Left lung (tissue), 14 donors: ENCODE measurements at places on chromosomes 16 and 17.

DNA sequence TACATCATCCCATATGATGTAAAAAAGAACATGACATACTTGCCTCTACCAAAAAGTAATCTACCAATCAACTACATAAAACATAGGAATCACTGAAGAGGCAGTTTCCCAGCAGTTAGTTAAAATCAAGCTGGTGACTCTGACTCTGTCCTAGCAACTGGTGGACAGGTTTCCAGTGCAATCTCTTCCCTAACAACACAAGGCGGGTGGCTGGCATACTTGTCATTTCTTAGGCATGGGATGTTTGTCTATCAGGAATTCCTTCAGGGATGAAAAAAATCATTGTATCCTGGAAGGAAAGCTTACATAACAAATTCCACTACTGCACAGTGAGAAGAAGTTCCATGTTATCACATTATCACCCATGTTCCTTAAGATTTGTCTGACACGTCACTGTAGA, 50.9 kb downstream of the HELZ start:
- no peak for DNase-seq

DNA sequence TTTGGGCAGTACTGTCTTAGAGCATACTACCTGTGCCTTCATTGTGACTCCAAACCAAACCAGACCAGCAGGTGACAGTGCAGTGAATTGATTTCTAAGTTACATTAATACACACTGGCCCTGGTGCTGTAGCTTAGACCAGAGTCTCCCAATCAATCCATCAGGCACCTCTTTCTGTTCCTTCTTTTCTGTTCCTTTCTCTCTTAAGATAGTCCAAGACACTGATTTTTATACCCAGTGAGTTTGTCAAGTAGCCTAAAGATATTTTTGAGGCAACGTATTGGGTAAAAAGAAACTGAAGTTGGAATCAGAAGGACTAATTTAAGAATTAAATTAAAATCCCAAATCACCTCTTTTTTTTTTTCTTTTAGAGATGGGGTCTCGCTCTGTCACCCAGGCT, 43.1 kb downstream of the ABAT start:
- DNase-seq = no peak

DNA sequence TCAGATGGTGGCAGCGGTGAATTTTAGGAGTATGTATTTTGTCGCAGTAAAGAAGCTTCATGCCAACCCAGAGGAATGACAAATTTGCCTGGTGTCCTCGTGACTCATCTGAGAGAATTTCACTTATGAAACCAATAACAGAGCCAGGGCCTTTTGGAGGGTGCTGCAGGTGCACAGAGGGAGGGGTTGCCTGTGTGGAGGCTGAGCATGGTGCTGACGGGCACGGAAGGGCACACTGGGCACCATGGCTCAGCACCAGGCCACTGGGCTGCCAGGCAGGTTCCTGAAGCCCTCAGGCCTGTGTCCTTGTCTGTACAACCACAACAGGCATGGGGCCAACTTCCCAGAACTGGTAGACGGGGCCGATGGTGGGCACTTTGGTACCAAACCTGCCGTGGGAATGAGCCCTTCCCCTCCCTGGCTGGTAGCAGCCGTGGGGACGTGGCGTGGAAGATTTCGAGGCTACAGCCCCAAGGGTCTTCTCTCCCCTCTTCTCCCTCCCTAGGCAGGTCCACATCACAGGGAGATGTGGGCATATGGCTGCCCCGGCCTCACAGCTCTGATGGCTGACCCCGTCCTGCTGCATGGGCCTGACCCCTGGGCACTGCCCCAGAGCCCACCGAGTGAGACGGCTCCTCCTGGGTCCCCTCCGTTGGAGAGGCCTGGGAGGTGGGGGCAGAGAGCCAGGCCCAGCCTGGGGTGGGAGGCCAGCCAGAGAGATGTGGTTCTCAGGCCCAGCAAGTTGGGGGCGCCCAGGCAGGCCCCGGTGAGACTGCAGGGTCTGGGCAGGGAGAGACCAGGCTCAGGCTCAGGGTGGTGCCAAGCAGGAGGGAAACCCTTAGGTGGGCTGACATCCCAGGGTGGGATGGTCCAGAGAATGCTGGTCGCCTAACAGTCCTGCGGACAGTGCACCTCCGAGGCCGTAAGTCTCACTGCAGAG, 30.2 kb upstream of the ZNF469 start:
- DNase-seq = peak; percentile 65

DNA sequence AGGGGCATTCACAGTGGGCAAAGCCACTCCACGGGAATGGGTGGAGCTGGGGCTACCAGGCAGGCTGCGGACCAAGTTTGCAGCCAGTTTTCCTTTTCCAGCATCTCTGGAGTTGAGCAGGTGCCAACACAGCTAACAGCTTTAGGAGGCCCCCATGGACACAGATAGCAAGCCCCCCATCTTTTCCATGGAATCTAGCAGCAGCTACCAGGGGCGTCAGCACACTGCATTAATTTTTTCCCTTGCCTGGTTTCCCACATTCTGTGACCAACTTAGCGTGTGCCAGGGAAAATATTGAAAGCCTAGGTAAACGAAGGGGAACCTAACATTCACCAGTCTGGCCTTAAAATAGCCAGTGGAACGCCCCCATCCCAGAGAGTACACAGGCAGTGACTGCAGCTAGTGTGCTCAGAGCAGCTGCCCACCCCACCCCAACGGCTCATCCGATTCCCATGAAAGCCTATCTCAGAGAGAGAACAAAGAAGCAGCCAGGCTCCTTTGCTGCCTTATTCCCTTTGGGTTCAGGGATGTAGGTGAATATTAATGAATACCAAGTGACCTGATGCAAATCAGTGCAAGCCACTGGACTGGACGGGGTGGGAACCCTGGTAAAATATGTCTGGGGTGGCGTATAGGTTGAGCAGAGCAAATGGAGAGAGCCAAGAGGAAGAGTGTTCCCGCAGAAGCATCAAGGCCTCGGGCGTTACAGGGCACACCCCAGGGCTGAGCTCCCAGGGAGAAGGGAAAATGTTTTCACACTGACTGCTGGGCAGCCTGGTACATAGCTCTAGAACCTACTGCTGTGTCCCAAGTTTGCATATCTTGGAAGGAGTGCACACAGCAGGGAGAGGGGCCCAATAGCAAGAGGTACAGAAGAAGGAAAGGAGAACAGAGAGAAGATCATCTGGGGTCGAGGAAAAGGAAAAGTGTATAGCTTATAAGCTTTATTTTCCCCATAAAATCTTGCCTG, 73.9 kb upstream of the SOX9 start:
- DNase-seq = no peak

DNA sequence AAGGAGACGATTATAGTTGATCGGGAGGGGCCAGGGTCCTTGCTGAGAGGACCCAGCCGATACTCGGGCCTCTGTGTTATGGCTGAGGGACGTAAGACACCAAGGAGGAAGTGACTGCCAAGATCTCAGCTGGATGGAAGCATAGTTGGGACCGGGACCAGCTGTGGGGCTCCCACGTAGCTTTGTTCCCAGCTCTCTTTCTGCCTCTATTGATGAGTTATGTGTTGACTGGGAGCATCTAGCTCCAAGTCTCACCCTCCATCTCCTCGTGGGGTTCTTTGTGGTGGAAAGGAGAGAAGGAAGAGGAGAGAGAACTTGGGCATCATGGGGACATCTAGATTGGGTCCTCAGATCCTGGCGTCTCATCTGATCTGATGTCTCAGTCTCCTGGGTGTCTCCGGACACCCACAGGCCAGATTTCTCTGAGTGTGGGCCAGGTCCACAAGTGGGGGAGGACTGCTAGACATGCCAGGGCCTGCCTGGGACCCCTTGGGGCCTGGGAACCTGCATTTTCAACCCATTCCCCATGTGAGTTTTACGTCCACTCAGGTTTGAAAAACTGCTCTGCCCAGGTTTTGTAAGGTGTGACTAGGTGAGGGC, 1.0 kb downstream of the MGRN1 start:
- DNase-seq = no peak

GRCh38 chr16:85445779-85446222, 167.3 kb upstream of the GSE1 start:
- DNase-seq = no peak

- DNase-seq = no peak
Measured at GRCh38 chr17:77723071-77723908, 235.2 kb upstream of the TNRC6C start.

GRCh38 chr17:54221499-54221898, 398.8 kb downstream of the KIF2B start:
- DNase-seq = no peak

- DNase-seq = no peak
Measured at GRCh38 chr16:11251525-11252481, 4.2 kb downstream of the SOCS1 start.

- peak; percentile 55 for DNase-seq
Measured at GRCh38 chr16:66695935-66696668, 441 bp downstream of the CMTM4 start.

GRCh38 chr16:67865318-67865717, 7.5 kb upstream of the EDC4 start:
- DNase-seq = no peak

GRCh38 chr17:44935116-44935515, 12.5 kb downstream of the KIF18B start:
- no peak for DNase-seq

DNA sequence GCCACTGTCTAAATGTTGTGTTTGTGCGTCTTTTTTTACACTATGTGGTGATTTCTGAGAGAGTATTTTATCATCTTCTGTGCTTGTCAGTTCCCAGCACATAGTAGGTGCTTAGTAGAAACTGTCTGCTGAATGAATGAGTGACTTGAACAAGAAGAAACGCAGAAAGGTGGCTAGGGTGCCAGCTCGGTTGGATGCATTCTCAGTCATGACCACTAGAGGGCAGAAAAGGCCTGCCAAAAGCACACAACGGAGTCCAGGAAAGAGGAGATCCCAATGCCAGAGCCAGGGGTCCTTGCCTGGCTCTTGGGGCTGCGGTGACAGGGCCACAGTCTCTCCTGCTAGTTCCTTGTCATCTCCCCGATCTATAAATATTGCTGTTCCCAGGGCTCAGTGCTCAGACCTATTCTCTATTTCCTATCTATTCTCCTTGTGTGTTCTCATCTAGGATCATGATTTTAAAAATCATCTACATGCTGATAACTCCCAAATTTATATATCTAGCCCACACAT, 57.3 kb upstream of the CCL1 start:
- no peak for DNase-seq

DNA sequence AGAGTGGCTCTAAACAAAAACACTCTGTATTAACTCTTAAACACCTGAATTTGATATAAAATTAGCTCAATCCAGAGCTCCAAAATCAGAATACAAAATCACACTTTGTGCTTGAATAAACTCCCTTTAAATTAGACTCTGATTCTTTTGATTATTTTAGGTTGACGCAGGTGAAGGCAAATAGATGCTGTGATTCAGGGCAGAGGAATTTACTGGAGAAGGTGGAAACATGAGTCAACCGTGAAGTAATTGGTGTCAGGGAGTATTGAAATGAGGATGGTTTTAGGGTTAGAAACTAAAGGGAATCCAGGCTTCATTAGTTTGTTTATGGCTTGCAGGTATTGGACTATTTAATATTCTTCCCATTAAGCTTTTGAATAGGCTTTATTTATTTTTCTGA, 37.1 kb upstream of the TEKT1 start:
- no peak for DNase-seq

- DNase-seq = no peak
Measured at GRCh38 chr16:67383284-67383683, 10.0 kb downstream of the TPPP3 start.

DNA sequence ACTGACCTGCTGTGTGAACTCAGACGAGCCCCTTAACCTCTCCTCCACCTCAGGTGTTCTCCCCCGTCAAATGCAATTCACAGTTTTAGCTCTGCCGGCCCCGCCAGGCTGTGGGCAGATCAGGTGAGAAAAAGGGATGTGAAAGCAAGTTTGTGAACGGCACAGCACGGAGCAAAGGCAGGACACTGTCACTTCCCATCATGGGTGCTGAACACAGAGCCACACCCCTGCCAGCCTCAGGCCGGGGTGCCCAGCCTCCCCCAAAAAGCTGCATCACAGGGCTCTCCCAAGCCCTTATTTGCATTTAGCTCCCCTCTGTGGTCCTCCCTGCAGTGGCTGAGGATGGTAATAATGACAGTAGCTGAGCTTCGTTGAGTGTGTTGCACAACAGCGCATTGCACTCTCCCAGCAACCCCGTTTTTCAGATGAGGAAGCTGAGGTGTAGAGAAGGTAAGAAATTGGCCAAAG, 88.8 kb upstream of the TNRC6C start:
- no peak for DNase-seq

DNA sequence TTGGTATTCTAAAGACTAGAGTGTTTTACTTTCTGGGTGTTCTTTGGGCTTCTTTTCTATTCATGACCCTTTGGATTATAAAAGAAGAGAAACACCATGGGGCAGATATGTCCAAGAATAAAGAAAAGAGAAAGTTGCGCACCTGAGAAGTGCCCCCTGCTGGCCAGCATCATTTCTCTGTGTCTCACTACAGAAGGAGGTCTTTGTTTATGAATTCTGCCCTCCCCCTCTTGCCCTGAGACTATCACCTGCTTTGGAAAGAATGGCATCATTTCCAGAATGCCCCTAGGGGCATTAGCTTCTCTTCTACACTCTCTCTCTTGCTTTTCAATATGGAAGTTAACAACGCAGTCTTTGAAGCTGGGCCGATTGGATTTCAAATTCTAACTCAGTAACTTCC, 45.0 kb downstream of the CDH13 start:
- DNase-seq = no peak

DNA sequence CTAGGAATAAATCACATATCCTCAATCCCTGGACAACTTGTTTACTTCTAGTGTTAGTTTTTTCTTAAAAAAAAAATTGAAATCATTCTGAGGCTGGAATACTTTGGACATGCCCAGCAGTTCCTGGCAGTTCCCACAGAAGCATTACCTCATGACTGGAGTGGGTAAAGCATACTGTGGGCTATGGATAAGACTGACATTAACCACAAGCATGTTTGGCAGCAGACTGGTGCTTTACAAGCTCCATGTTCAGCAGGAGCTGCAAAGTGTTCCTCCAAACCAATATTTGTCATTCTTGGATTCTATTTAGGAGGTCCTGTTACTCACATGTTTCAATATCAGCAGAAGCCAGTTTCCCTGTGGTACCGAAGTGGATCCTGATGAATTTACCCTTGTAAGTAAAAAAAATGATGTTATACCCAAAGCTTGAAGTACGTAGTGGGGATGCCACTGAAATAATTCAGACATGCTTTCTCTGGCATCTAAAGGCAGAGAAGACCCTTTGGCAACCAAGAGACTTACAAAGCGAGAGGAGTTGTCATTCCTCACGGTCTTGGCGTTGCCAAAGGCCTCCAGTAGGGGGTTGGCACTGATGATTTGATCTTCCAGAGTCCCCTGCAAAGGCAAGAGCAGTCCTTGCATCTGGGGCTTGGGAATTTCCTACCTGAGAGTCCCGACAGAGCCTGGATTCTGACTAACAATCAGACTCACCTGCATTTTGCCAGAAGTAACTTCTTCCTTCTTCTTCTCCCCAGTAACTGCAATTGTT, 4.9 kb downstream of the MYH1 start:
- no peak for DNase-seq

GRCh38 chr17:81524865-81525159, 3.4 kb upstream of the FSCN2 start:
- no peak for DNase-seq

- DNase-seq = peak; percentile 87
Measured at GRCh38 chr16:592518-593306, 2.8 kb downstream of the RAB40C start.
